ENCODE measurements at places on chromosomes 7 and 10.

DNA sequence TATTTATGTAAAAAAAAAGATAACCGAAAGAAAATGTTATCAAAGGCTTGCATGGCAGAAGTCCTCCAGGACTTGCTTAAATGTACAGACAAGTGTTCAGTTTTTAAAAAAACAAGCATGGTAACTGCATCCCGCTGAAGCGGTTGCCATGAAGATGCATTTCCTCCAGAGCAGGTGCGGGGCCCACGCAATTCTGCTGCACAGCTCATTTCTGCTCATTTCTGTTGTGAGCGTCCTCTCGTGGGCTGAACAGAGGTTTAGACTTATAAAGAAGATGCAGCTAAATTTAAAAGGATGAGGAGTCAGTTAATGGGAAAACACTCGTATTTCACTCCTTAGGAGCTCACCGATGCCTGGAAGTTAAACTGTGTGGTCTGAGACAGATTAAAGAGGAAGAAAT is 247.6 kb downstream of the DNAJB6 start:
- DNase-seq: no peak

DNA sequence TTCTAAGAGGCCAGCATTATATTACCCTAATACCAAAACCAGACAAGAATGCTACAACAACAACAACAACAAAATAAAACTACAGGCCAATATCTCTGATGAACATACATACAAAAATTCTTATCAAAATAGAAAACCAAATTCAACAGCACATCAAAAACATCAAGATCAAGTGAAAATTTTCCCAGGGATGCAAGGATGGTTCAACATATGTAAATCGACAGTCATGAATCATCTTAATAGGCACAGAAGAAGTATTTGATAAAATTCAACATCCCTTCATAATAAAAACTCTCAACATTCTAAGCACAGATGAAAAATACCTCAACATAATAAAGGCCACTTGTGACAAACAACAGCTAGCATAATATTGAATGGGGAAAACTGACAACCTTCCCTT is 75.3 kb downstream of the JMJD1C start:
- DNase-seq: no peak

DNA sequence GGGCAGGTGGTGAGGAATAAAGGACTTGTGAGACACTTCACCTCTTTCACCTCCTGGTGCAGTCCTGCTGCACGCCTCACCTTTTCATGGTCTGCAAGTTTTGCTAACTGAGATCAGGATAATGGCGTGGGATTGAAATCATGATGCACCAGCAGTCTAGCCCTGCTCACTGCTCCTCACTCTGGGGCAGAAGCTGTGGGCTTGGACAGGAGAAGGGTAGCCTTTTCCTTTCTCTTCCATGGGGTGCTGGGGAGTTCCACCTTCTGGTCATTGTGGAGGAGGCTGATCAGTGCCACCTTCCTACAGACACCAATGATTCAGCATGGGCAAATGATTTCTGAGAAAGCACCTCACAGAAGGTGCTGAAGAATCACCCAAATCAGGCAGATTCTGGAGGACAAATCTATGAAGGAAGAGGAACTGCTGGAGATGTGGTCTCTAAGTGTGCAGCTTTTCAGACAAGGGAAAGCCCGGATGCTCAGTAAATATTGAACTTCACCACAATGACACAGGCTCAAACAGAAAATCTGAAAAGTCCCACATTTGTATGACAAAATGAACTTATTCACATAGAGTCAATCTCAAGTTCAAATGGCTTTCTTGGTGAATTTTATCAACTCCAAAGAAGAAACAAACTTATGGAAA is 19.7 kb downstream of the MBL2 start:
- no peak for DNase-seq

DNA sequence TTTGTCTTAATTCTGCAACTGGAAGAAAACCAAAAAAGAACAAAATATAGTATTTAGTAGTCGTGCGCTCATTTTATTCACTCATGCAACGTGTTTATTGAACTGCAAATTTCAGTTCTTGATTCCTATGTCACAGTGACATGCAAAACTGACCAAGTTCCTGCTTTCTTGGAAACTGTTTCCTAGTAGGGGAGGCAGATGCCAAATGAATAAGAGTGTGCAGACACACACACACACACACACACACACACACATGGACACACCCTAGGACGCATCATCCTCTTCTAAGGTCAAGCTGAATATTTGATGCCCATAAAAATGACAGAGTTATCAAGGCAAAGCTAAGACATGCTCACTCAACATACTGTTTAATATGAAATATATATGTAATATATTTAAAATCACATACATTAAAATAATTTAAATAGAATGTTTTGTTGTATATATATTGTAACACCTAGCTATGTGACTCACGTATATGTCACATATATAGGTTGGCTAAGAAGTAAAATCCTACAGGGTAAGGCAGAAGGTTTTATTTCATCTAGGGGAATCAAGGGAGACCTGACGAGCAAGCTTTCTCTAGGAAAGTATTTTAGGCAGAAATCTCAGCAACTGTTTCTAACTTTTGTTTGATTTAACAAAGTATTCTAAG is 79.6 kb downstream of the SVIL start:
- no peak for DNase-seq

- no peak for DNase-seq
Measured at GRCh38 chr7:37107047-37107750, 341.5 kb downstream of the ELMO1 start.

GRCh38 chr7:157177333-157177982 is 38.7 kb downstream of the UBE3C start:
- no peak for DNase-seq

- peak; percentile 55 for DNase-seq
Measured at GRCh38 chr7:95871075-95871848, 98.9 kb downstream of the DYNC1I1 start.

DNA sequence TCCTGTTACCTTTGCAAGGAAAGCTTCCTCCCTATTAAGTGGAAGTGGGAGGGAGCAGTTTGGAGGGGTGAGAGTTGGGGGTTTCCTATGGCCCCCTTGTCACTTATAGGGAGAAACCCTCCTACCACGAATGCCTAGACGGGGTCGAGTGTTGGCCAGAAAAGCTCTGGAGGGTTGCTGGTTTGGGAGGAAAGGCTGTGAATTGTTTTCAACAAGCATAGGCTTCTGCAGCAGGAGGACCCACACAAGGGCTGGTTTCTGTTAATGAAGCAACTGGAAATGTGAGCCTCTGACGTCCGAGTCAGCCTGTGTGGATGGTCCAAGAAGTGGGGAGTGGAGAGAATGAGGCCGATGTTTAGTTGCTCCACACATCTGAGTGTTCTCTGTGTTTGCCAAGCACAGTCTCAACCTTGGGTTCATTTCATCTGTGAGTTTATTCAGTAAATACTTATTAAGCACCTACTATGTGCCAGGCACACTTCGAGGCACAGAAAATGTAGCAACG is 37.3 kb upstream of the LEP start:
- no peak for DNase-seq

DNA sequence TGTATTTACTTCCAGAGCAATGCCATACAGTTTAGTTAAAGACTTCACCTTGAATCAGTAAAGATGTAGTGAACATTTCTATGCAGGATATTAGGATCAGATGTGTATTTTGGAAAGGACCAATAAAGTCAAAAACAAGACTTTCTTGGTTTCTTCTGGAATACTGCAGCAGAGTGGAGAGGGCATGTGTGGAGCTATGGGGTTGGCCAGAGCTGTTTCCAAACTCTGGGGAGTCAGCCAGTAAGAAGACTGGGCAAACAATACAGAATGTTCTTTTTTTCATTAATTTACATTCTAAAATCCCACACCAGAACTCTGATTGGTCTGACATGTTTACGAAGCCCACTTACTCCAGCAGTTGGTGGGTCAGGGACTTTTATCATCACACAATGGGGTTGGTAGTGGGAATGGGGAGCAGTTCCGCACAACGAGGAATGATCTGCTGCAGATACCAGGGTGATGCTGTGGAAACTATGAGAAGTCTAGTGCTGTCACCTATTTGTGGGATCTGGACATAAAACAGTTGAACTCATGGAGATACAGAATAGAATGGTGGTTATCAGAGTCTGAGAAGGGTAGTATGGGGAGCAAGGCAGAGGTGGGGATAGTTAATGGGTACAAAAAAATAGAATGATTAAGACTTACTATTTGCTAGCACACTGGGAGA is 267.7 kb downstream of the MALRD1 start:
- DNase-seq: no peak

DNA sequence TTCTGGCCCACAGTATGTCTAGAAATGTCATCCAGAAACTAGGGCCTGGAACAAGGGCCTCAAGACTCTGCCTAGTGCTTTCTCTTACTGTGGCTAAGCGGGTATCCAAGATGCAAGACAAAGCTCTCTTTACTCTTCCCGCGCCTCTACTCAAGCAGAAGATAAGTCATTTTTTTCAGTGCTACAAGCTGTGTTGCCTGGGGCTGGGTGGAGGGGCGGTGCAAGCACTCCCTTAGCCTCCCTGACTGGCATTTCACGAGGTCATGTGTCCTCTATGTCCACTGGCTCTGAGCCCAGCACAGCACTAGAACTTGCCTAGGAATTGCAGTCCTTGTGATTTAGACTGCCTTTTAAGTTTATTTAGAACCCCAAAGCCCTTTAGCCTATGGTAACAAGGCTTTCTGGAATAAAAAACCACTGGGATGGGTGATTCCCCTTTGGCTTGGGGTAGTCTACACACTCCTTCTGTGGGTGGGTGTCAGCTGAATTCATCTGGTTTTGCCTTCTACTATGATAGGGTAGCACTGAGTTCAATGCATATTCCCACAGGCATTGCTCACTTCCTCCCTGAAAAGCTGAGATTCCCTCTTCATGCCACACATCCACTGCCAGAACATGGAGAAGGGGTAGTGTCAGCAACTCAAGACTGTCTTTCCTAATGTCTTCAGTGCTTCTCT is 371.8 kb upstream of the KCND2 start:
- DNase-seq: no peak

- DNase-seq: no peak
Measured at GRCh38 chr7:11373546-11374142, 400.0 kb downstream of the PHF14 start.

DNA sequence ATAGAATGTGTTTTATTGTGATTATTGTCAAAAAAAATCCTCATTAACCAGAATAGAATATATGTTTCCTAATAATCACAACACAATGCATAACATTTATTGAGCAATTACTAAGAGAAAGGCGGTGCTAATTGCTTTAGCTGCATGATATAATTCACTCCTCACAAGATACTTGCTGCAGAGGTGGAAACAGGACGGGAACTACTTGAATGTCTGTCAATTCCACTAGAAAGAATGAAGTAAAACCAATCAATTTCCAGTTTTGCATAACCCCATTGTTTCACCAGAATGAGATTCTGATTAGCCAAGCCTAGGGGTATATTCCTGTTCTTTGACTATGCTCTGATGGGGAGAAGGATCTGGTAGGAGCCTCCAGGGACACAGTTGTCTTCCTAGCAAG is 239.1 kb upstream of the NRP1 start:
- DNase-seq: no peak

DNA sequence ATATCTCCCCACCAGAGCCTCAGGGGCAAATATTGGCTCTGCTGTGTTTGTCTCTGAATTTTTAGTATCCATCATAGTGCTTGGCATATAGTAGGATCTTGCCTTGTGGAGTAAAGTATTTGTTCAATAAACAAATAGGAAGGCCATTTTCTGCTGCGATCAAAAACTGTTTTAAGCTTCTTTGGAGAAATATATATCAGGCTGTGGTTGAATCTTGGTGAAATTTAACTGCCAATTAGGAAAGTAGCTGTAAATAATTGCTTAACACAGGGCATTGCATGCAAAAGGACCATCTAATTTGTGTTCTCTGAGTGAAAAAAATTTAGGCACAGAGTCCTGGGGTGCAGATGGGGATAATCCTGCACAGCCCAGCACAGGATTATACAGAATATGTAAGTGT is 15.1 kb downstream of the VCL start:
- DNase-seq: no peak

- DNase-seq: no peak
Measured at GRCh38 chr7:99380032-99380822, 5.7 kb downstream of the ARPC1B start.

DNA sequence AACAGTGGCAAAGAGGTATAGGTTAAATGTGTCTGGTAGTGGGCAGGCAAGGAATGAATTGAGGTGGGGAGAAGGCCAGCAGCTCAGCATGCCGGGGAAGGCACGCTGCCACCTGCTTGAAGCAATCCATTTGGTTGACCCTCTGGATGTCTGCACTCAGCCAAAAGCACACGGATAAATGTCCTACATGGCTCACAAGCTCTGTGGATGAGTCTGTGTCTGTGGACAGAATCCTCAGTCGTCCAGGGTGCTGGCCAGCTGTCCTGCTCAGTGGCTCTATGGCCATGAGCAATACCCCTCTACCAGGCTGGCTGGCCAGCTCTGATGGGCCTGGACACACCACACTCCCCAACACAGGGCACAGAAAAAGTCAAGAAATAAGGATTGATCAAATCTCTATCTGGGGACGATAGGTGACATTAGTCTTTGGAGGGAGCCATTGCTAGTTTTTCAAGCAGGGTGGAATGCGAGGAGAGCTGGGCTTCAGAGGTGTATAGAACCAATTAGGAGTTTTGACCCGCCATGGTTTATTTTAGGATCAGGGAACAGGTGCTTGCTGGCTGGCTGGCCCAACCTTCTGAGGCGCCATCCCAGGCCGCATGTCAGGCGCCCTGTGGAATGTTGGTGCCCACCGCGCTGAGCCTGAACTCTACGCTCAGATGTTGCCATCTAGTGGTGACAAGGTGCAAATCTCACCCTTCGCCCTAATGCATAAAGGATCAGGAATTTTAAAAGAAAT is 493.4 kb downstream of the TNS3 start:
- peak; percentile 7 for DNase-seq

GRCh38 chr7:32253299-32253698 is 183.1 kb upstream of the PDE1C start:
- DNase-seq: no peak

DNA sequence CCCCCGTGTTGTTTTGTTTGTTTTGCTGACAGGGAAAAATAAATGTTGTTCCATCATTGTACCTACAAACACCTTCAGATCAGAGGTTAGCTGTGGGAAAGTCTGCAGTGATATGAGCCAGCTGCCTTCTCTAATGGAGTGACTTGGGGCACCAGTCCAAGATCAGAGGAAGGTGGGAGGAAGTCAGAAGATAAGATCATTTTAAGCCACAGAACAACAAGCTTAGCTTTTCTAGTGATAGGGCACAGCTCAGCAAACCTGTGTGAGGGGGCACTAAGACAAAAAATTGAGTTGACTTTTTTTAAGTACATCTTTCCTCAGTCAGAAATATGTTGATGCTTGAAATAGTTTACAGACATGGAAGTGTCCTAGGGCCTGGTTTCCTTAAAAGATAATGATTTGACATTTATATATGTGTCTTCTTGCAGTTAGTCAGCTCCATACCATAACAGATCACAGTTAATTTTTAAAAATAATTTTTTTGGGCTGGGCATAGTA is 240.3 kb upstream of the KAT6B start:
- DNase-seq: no peak

GRCh38 chr7:130084037-130084875 is 13.9 kb downstream of the KLHDC10 start:
- DNase-seq: no peak

GRCh38 chr10:114518401-114519305 is 114.4 kb upstream of the AFAP1L2 start:
- no peak for DNase-seq

- no peak for DNase-seq
Measured at GRCh38 chr10:31618541-31619291, 299.7 kb downstream of the ZEB1 start.

GRCh38 chr10:12129222-12130111 is at the start of gene SEC61A2:
Gene SEC61A2 (plus strand): TSS chr10:12129677. CDS start chr10:12129788, 111 bp downstream.
- DNase-seq: peak; percentile 90

- no peak for DNase-seq
Measured at GRCh38 chr7:16691241-16691640, 45.3 kb downstream of the BZW2 start.

GRCh38 chr10:124079864-124080263 is 13.5 kb downstream of the CHST15 start:
- DNase-seq: no peak

All from amygdala (tissue), 56 donors.